ENCODE measurements at places on chromosomes 2 and 18.
A peak's percentile ranks its signal among the peaks of the same experiment; 100 is the strongest.

GRCh38 chr2:46320141-46320567 lies 22.9 kb downstream of the EPAS1 start:
- DNase-seq, result no peak

GRCh38 chr2:11073251-11073650 lies 82.0 kb upstream of the SLC66A3 start:
- DNase-seq, result peak; percentile 51

DNA sequence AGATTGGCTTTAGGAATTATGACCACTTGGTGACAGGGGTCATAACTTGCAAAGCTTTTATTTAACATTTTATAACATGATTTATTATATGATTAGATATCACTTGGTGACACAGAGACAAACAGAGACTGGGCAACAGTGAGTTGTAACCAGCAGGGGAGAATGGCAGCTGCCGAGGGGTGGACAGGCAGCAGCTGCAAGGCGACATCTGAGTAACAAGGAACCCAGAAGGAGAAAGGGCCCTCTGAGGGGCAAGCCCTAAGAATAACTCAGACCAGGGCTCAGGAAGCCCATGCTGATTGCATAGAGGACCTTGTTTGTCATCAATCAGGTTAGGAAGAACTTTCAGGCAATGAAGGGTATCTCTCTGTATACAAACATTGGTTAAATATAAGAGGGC lies 339.9 kb upstream of the SOX11 start:
- DNase-seq, result no peak

GRCh38 chr18:62331581-62332356 lies 6.7 kb downstream of the TNFRSF11A start:
- no peak for DNase-seq

DNA sequence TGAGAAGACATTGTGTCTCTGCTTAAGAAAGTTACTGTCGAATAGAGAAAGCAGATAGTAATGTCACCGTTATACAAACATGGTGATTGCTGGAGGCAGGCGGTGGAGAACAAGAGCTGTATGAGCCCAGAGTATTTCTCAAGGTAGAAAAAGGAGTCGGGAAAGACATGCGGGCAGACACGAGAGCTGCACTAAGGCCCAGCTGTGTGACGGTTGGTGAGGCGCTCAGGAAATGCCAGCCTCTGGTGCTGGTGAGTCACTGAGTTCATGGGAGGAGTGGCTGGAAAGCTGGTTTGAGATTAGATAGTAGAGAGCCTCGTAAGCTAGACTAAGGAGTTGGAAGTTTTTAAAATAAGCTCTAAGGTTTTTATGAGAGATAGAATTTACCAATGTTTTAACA lies 390.9 kb upstream of the TRIB2 start:
- peak; percentile 41 for DNase-seq

- DNase-seq, result peak; percentile 70
Measured at GRCh38 chr2:186641807-186642321, 52.0 kb upstream of the FAM171B start.
